ENCODE measurements at places on chromosomes 2 and 18. TPM values are rescaled to one million over a fixed set of nuclear protein-coding genes. Genes with fewer than 3 reads are reported as not detected.
A peak's percentile ranks its signal among the peaks of the same experiment; 100 is the strongest.

Gene TRABD2A
- total RNA-seq, result 12.5 TPM

DNA sequence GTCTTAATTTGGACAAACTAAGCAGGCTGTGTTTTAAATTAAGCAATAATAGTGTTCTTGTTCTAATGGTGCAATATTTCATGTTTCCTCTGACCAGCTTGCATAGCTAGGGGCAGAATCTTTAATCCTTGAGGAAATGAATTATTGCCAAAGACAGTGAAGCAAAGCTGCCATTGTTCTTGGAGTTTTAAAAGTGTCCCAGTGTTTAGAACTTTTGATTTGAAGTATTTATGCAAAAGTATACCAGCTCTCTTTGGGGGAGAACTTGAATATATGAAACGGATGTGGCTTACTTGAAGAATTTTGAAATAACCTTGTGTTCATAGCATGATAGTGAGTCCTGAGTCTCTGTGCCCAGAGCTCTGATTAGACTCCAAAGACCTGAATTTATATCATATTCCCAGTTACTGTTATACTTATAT lies 33.4 kb downstream of the ITGA6 start:
- no peak overlapping the region for H3K4me3 ChIP-seq
- no peak overlapping the region for H3K27ac ChIP-seq
- no peak for DNase-seq
- no peaks in the 10 kb centered on the region for H3K27me3 ChIP-seq
- H3K36me3 ChIP-seq, result no peaks in the 10 kb centered on the region
- H3K4me1 ChIP-seq, result peaks cover 41% of the 10 kb centered on the region

DNA sequence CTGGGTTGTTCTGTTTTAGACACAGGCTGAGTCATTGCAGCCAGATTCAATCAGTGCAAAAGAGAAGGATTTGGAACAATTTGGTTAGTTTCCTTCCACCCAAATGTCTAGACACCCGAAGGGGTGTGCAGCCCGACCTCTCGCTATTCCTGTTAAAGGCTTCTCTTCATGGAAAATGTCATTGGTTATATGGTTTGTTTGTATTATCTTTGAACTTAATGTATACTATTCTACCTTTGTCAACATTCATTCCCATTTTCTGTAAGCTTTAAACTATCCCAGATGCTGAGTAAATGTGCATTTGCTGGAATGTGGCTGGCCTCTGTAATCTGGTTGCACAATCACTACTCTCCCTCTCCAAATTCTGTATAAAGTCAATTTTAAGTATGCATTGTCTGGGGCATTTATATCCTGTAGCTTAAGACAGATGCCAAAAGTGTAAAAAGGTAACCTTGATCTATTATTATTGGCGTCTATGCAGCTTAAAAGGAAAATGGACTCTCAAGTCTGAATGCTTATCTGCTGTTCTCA lies 80.4 kb upstream of the RND3 start:
- no peaks in the 10 kb centered on the region for H3K36me3 ChIP-seq
- no peak overlapping the region for H3K27ac ChIP-seq
- no peak overlapping the region for H3K4me3 ChIP-seq

- no peaks in the 10 kb centered on the region for H3K27me3 ChIP-seq
- no peak for DNase-seq
- H3K4me1 ChIP-seq, result peaks cover 24% of the 10 kb centered on the region
- no peak overlapping the region for H3K27ac ChIP-seq
- no peak overlapping the region for H3K4me3 ChIP-seq
Measured at GRCh38 chr2:54981385-54981784, 68.9 kb downstream of the RTN4 start.

Gene HNMT
- total RNA-seq, result 38.5 TPM

- no peaks in the 10 kb centered on the region for H3K36me3 ChIP-seq
- no peak overlapping the region for H3K4me3 ChIP-seq
- no peaks in the 10 kb centered on the region for H3K4me1 ChIP-seq
- no peak overlapping the region for H3K27ac ChIP-seq
- H3K27me3 ChIP-seq, result peaks cover 5% of the 10 kb centered on the region
- no peak for DNase-seq
Measured at GRCh38 chr18:49544362-49544761, 17.5 kb upstream of the LIPG start.

Gene ASNSD1
- total RNA-seq, result 46.4 TPM

Gene CHRNG
- not detected for total RNA-seq

DNA sequence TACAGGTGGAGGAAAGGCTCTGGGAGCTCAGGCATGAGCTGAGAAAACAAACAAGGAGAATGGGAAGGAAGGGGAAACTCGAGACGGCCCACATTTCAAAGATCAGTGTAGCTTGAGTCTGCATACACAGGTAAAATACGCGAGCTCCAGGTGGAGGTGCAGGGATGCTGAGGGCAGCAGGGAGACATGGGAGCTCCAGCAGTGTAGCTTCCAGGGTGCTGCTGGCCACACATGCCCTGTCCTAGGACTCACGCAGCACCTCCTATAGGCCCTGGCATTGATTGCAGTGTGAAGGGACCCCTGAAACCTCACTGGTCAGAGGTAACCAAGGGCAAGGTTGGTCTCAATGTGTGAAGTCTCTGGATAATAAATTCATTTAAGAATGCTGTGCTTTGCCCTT lies 362.8 kb upstream of the HS6ST1 start:
- H3K36me3 ChIP-seq, result no peaks in the 10 kb centered on the region
- no peaks in the 10 kb centered on the region for H3K27me3 ChIP-seq
- H3K4me3 ChIP-seq, result no peak overlapping the region
- H3K27ac ChIP-seq, result no peak overlapping the region

- no peaks in the 10 kb centered on the region for H3K36me3 ChIP-seq
- peaks cover 7% of the 10 kb centered on the region for H3K4me1 ChIP-seq
- peak overlapping the region; percentile 47 for H3K27ac ChIP-seq
- DNase-seq, result no peak
Measured at GRCh38 chr2:26412091-26412673, 10.5 kb downstream of the DRC1 start.

Gene SPP2
- not detected for total RNA-seq

GRCh38 chr2:30655660-30656059 lies 151.6 kb downstream of the CAPN13 start:
- H3K27ac ChIP-seq, result no peak overlapping the region
- no peaks in the 10 kb centered on the region for H3K36me3 ChIP-seq
- DNase-seq, result no peak
- H3K27me3 ChIP-seq, result no peaks in the 10 kb centered on the region

- H3K4me3 ChIP-seq, result no peak overlapping the region
- no peak overlapping the region for H3K27ac ChIP-seq
- H3K4me1 ChIP-seq, result peaks cover 79% of the 10 kb centered on the region
- H3K36me3 ChIP-seq, result no peaks in the 10 kb centered on the region
- peak; percentile 58 for DNase-seq
- peaks cover 38% of the 10 kb centered on the region for H3K27me3 ChIP-seq
Measured at GRCh38 chr2:74501335-74502071, 2.1 kb upstream of the LBX2 start.

Gene CNGA3
- total RNA-seq, result not detected

DNA sequence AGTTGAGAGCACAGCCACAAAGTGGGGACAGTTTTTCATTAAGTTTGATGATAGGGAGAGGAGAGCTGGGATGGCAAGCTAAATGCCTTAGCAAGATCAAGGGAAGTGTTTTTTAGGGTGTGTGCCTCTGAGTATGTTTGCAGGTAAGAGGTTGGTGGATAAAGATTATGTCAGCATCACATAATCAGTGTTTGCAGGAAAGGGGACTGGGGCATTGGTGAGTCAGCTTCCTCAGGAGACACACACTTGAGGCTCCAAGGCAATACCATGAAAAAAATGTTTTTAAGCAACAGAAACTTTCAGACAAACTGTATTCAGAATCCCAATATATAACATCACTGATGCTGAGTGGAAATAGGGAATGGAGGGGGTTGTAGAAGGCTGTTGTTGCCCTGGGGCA lies 25.4 kb upstream of the DTNB start:
- no peaks in the 10 kb centered on the region for H3K36me3 ChIP-seq
- no peak overlapping the region for H3K27ac ChIP-seq
- no peaks in the 10 kb centered on the region for H3K27me3 ChIP-seq
- no peaks in the 10 kb centered on the region for H3K4me1 ChIP-seq

GRCh38 chr18:75060185-75060584 lies 148.8 kb downstream of the PTGR3 start:
- H3K4me3 ChIP-seq, result no peak overlapping the region
- H3K4me1 ChIP-seq, result no peaks in the 10 kb centered on the region
- DNase-seq, result no peak

DNA sequence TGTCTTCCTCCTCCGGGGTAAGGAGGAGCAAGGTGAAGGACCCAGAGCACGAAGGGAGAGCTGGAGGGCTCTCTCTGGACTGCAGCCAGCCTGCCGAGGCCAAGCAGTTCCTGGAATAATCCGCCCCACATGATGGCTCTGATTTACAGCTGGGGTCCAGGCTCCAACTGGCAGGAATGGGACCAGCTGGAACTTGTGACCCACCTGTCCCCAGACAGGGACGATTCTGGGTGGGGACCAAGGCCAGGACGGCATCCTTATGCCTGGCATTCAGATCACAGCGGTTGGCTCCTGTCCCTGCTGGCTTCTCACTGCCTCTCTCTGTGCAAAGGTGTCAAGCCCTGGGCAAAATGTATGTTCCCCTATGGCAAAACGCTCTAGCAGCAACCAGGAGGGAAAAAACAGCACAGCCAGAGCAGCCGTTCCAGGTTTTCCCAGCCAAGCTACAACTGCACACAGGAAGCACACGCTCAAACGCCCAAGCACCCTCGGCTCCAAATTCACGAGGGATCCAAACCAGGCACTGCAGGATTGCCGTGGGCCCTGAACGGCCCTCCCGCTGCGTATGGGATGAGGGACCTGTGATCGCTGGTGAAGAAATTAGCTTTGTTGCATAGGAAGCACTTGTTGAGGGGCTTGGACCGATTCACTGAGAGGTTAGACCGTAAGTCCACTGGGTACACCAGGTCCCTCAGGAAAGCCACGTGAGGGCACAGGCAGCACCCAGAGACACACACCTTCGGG lies 35.8 kb downstream of the FAM178B start:
- DNase-seq, result no peak
- peaks cover 27% of the 10 kb centered on the region for H3K4me1 ChIP-seq
- peaks cover 24% of the 10 kb centered on the region for H3K27me3 ChIP-seq
- H3K27ac ChIP-seq, result no peak overlapping the region
- H3K36me3 ChIP-seq, result no peaks in the 10 kb centered on the region

- no peaks in the 10 kb centered on the region for H3K27me3 ChIP-seq
- no peaks in the 10 kb centered on the region for H3K4me1 ChIP-seq
- no peak for DNase-seq
- H3K36me3 ChIP-seq, result no peaks in the 10 kb centered on the region
Measured at GRCh38 chr2:37544591-37545031, 126.8 kb downstream of the CDC42EP3 start.

Gene CAPN14
- total RNA-seq, result 0.87 TPM

DNA sequence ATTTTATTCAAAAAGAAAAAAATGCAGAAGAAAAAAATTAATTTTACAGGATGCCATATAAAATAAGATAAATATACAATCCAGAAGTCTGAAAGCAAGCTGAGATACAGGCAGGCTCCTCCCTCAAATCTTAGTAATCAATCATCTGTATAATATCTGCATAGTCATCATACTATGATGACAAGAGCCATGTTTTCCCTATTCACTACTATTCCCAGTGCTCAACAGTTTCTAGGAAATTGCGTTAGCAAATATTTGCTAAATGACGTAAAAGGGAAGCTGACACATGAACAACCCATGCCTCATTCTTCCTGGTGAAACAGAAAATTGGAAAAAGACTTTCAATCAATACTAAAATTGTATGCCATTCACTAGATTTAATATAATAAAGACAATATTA lies 793.2 kb downstream of the SUCLG1 start:
- no peaks in the 10 kb centered on the region for H3K36me3 ChIP-seq
- no peak for DNase-seq
- no peak overlapping the region for H3K27ac ChIP-seq
- H3K27me3 ChIP-seq, result no peaks in the 10 kb centered on the region

DNA sequence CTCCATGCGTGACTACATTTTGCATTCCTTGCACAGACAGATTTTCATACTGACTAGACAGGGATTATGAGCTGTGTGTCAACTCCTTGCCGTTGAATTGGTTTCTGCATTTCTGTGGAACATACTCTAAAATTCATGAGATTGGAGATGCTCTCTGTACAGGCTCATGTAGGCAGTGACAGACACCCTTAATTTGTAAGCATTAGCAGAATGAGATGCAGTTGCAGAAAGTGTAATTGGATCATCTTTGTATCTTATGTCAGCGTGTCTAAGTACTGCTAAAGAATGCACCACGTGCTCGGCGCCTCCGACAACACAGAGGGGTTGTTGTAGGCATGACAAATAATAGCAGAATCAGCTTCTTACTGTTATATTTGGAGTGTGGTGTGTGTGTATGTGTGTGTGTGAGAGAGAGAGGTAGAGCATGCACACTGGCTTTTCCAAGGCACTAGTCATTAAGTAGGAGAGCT lies 212.4 kb downstream of the CMPK2 start:
- H3K4me3 ChIP-seq, result no peak overlapping the region
- H3K27me3 ChIP-seq, result no peaks in the 10 kb centered on the region
- H3K4me1 ChIP-seq, result no peaks in the 10 kb centered on the region
- H3K27ac ChIP-seq, result no peak overlapping the region
- H3K36me3 ChIP-seq, result no peaks in the 10 kb centered on the region

DNA sequence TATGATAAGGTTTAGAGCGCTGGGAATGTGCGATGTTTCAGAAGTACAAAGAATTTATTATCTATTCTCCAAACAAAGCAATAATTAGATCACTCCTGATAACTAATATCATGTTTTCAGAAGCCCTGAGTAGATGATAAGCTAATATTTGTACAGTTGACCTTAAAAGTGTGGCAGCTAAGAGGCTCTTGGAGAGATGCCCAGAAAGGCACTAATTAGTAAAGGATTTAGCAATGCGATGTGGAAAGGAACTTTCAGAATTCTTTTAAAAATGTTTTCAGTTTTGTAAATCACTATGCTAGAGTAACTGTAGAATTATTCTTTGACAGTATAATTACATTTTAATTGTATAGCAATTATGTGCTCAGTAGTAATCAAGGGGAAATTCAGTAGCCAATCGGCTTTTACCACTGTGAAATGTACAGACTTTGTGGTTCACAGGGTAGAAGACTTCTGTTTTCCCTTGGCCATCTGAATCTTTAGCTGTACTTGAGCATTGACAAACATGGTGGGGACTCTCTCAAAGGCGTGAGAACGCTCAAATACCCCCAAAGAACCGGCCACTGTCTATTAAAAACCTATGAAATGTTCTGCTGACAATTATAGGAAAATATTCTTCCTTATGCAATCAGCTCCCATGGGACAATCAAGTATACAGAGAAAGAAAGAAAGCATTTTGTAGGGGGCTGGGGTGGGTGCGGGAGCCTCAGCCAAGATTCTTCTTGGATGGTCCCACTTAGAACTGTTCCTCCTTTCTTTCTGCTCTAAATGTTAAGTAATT lies 262.8 kb upstream of the AGAP1 start:
- H3K4me3 ChIP-seq, result no peak overlapping the region
- DNase-seq, result no peak
- peaks cover 52% of the 10 kb centered on the region for H3K27me3 ChIP-seq
- H3K36me3 ChIP-seq, result no peaks in the 10 kb centered on the region

Gene DPY30
- 45.1 TPM for total RNA-seq

DNA sequence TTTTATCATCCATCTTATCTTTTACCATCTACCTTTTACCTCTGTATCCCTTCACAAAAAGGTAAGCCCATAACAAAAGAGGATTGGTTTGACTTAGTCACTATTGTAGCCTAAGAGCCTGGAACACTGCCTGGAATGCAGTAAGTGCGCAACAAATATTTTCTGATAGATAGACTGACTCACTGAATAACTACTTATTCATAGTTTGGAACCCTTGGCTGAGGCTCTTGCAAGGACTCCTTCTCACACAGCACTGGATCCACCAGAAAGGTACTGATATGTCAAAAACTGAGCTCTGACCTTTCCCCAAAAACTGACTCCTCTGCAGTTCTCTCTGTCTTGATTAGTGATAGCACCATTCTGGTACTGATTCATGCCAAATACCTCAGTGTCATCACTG lies 426.7 kb downstream of the SETBP1 start:
- H3K4me3 ChIP-seq, result no peak overlapping the region
- no peaks in the 10 kb centered on the region for H3K36me3 ChIP-seq
- H3K27me3 ChIP-seq, result no peaks in the 10 kb centered on the region
- peaks cover 50% of the 10 kb centered on the region for H3K4me1 ChIP-seq
- peak overlapping the region; percentile 77 for H3K27ac ChIP-seq

Measured in spleen (tissue), 13 donors.